Fibroblast of skin of back (primary cell): ENCODE measurements at places on chromosomes 13 and 19.

DNA sequence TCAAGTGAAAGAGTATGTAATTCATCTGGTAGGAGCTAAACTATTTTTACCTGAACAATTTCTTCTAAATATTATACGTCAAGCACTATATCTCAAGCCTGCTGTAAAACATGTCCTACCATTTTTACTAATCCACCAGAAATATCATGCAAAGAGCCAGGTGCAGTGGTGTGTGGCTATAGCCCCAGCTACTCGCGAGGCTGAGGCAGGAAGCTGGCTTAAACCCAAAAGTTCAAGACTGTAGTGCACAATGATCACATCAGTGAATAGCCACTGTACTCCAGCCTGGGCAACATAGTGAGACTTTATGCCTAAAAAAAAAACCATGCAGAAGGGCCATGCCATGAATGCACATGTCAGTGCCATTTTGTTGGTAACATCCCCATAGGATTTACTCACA lies 20.7 kb upstream of the CLN5 start:
- no peak for DNase-seq

- no peak for DNase-seq
Measured at GRCh38 chr19:6963937-6964336, 57.3 kb downstream of the MBD3L2B start.

- no peak for DNase-seq
Measured at GRCh38 chr13:53004573-53004972, 24.0 kb upstream of the OLFM4 start.

DNA sequence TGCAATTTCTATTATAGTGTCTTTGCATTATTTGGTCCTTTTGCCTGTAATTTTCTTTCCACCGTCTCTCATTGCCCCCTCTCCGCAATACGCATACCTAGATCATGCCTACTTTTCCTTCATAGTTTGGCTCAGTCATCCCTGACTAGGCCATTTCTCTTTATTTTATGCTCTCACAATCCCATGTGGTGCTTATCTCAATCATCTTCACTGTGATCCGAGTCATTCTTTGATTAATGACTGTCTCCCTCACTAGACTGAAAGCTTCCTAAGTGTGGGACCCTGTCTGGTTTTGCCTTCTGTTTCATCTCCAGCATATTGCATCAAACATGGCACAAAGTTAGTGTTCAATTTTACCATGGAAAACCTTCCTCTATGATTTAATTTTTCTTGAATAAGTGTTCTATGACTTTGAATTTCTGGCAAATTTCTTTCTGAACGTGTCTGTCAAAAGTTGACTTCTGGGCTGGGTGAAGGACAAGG lies 43.7 kb upstream of the OLFM4 start:
- no peak for DNase-seq

DNA sequence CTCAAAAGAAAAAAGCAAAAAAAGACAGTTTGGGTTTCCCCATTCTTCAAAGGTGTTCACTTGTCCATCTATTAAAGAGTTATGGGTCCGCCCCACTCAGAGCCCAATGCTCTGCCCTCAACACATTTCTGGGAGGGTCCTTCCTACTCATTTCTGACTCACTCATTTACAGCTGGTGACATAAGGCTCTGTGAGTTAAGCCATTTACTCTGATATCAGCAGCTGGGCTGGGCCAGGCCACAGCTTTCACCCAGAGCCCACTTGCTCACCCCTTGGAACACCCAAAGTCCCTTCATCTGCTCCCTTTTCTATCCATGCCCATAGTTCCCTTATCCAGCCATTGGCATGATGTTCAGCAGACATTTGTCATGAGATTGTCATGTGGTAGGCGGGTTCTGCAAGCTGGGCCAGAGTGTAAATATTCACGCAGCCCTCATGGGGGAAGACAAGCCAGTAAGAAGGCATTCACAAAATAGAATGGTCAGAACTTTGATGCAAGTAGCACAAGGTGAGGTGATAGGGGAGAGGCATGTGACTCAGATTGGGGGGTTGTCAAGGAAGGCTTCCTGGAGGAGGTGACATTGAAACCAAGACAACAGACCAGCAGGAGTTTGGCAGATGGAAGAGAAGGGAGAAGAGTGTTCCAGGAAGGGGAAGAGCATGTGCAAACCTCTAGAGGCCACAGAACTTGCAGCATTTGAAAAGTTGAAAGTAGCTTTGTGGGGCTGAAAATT lies 5.9 kb downstream of the MAST1 start:
- no peak for DNase-seq

DNA sequence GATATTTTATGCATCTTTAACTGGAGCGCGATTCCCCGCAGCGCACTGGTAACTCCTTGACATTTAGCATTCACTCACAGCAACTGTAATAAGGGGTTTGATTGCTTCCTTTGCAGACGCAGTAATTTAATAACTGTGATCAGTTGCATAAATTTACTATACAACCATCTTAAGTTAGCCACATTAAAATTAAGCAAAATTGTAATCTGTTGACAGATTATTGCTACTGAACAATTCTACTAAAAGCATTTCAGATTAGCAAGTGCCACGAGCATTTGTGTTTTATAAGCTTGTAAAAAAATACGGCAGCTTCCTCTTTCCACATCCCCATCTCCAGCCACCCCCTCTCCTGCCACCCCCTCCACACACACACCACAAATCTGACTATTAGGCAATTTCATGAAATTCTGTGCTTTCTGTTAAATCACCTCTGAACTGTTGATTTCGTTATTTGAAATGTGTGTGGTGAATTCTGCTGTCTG lies 44.4 kb downstream of the TSHZ3 start:
- no peak for DNase-seq

GRCh38 chr19:7159105-7159933 lies 89.8 kb downstream of the ZNF557 start:
- DNase-seq = peak; percentile 80

- no peak for DNase-seq
Measured at GRCh38 chr19:47096721-47097120, 16.9 kb downstream of the ZC3H4 start.

DNA sequence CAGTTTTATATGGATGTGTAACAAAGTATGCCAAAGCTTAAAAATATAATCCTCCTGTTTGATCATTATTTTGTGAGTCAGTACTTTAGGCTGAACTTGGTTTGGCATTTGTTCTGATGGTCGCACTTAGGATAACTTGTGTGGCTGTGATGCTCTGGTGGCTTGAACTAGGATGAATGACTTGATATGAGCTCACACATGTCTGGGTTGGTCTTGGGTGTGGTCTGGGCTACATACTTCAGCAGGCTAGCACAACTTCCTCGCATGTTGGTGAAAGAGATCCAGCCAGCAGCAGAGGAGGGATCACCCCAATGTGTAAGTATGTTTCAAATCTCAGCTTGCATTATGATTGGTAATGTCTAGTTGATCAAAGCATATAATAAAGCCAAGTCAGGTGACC lies 969.1 kb upstream of the PCDH9 start:
- DNase-seq = no peak

DNA sequence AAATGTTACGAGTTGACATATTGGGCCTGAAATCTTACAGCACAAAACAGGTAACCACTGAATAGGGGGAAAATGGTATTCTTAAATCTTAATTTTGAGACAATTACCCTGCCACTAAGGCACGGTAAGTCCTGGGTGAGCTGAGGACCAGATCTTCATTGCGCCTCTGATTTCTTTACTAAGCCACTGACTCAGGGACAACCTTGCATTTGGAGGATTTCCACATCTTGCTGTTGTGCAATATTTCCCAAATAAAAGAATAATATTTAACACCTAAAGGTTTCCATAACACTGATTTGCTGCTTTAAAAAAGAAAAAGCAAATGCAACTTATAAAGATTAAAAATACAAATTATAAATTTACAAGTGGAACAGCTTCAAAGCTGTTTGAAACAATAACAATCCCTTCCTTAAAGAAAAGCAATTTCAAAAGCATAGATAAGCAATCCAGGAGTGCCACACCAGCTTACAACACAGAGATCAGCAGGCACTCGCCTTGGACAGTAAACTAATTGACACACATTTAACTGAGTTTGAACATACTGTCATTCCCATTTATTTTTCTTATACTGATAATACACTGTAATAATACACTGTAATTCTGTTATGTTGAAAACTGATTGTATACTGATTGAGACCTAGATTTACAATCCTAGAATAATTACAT lies 79.6 kb upstream of the DOCK9 start:
- no peak for DNase-seq

DNA sequence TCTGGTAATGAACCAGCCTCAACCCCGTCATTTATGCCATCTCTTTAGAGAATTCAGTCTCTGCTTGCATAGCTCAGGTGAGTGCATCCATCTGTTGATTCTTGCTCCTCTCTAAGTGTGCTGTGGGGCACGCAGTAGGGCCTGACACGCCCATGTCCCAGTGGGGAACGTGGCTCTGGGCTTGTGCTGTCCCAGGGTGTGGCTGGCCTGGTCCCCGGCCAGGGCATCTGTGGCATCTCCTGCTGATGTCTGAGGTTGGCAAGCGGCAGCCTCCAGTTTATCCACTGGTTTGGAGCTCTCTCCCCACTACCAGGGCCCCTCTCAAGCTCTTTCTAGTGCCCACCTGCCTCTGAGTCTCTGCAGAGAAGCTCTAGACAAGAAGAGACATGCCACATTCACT lies 146.6 kb upstream of the GJB6 start:
- DNase-seq = no peak

DNA sequence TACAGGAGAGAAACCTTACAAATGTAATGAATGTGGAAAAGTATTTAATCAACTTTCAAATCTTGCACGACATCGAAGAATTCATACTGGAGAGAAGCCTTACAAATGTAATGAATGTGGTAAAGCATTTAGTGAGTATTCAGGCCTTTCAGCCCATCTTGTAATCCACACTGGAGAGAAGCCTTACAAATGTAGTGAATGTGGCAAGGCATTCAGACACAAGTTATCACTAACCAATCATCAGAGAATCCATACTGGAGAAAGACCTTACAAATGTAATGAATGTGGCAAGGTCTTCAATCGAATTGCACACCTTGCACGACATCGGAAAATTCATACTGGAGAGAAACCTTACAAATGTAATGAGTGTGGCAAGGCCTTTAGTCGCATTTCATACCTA lies 13.6 kb upstream of the ZNF610 start:
- DNase-seq = no peak

- no peak for DNase-seq
Measured at GRCh38 chr13:112940236-112940635, 28.8 kb upstream of the MCF2L start.

- no peak for DNase-seq
Measured at GRCh38 chr13:30103161-30103840, 204.1 kb downstream of the KATNAL1 start.

DNA sequence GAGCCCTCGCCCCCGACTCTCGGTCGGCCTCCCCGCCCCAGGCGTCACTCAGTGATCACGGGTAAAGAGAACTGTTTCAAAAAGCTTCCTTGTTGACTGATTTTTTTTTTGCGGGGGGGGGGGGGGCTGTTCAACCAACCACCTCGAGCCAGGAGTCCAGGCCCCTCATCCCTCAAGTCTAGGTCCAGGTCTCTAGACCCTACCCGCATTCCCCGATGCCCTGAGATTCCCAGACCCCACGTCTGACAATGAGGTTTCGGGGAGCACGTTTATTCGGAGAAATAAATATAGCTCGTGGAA lies 4.3 kb downstream of the HRC start:
- no peak for DNase-seq

DNA sequence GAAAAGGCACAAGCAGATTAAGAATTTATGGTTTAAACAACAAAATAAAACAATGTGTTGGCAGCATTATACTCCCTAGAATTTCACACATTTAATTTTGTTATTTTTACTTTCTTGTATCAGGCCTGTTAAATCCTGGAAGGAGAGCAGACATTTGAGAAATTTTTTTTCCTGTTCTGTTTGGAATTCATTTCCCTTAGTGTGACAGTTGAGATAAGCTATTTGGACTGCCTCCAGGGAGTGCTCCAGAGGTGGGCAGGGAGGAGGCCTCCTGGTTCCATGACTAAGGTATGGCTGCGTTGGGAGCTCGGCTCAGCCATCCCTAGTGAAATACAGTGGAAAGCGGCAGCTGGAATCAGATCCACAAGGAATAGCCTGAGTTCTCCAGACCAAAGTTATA lies 185.7 kb downstream of the KCNRG start:
- DNase-seq = peak; percentile 30

DNA sequence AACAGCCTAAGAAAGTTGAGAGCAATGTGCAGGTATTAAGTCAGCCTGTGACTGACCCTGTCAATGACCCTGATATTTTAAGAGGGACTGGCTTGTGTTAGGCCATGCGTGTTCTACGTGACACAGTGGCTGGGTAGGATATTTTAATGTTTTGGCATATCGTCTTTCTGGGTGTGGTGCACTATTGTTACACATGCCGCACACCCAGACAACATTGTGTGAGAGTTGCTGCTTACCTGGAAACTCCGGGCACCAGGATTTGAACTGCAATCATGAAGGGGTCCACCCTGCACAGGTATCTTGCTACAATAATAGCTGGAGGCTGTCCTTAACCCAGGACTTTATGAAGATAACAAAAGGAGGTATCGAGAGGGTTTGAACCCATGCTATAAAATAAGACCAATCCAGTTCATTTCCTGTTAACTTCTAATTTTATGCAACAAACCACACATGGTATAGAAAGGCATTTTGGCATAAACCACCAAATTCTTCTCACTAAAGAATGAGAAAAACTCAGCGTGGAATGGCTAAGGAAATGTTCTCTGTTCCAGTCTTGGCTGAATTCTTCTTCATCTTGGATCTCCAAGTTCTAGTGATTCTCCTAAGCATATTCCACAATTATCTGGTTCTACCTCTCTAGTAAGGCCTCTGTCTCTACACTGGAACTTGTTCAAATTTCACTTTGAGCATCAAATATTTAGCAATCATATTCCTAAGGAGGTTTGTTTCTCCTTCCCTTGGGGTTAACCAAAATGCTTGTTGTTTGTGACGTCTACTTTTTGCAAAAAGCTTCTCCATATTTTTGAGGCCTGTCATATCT lies 38.7 kb upstream of the POMP start:
- peak; percentile 68 for DNase-seq

- peak; percentile 36 for DNase-seq
Measured at GRCh38 chr19:28009696-28010095, 1203.3 kb downstream of the UQCRFS1 start.

DNA sequence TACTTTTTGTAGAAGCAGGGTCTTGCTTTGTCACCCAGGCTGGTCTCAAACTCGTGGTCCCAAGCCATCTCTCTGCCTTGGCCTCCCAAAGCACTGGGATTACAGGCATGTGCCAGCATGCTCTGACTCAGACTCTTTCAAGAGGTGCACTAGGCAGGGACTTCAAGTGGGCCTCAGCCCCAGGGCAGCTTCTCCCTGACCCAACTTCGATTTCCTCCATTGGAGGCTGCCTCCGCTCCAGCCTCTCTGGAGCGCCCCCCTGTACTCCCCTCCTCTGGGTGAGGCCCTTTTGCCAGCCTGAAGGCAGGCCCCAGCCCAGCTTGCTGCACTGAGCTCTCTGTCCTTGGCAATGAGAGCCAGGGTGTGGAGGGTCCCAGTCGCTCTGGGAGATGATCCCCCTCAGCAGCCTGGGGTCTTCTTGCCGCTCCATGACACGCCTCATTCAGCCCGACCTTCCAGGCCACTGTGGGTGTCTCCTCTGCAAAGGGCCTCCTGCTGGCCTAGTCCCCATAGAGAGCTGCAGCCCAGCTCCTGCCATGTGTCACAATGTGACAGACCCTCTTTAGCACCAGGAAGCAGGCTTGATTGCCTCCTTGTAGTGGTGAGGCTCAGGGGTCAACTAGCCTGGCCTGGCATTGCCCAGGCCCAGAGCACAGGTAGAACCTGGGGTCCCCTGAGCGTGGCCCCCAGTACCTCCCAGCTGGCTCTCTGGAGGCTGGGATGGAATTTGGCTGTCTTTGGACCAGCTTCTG lies 16.4 kb downstream of the CARM1 start:
- DNase-seq = peak; percentile 18
